Activated gamma-delta T cell treated with anti-CD3 and anti-CD28 coated beads, Interleukin-2, amount 50 U/mL, for 16 hours (primary cell): ENCODE measurements at places on chromosomes 2 and 18.

DNA sequence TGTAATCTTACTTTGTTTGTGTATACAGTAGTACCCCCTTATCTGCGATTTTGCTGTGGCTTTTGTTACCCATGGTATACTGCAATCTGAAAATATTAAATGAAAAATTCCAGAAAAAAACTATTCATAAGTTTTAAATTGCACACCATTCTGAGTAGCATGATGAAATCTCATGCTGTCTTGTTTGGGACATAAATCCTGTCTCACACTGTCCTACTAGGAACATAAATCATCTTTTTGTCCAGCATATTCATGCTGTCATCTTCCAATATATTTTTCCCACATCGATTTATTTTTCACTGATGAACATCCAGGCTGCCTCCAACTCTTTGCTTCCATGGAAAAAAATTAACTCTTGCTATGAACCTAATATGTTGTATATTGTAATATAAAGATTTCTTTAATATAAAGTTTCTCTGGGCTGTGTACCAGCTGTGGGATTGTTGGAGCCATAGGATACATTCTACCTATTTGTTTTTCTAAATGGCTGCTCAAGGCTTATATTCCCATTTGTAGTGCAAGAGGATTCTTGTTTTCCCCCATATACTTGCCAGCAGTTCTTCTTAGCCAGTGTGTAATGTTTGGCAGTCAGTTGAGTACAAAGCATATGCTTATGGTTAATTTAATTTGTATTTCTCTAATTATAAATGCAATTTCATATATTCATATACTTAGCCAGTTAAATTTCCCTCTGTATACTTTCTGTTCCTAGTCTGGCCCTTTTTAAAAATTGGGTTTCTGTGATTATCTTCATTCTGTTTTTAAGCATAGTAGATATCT lies 114.3 kb upstream of the MYO3B start:
- DNase-seq, result no peak

- DNase-seq, result no peak
These were observed 330.3 kb downstream of the TNS1 start for GRCh38 chr2:217672472-217672871.

GRCh38 chr2:172806996-172807395 lies 71.4 kb downstream of the RAPGEF4 start:
- DNase-seq, result no peak

DNA sequence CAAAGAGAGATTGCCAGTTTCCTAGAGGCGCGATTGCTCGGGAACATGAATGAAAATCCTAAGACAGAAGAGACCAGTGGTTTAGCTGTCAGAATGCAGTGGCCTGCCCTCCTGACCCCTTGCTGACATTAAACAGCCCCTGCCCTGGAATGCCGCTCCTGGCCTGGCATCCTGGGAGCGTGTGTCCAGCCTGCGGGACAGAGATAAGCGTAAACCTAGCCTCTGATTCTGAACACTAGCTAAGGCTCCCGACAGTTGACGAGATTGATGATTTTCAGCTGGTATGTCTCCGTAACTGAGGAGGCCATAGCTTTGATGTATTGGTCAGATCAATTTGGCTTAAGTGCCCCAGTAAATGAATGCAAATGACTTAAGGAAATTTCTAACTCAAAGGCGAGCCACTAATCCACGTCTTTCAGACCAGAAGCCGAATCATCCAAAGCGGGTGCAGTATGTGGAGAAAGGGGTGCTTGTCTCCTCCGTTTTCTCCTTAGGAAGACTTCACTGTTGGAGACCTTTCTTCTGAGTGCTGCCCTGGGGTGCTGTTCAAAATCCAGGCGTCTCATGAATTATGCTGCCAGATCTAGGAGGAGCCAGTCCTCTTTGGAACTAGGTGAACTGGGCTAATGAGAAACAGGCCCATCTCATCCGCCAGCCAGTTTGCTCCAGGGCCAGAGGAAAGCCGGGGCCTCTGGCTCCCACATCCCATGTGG lies 142.5 kb upstream of the L3MBTL4 start:
- no peak for DNase-seq

DNA sequence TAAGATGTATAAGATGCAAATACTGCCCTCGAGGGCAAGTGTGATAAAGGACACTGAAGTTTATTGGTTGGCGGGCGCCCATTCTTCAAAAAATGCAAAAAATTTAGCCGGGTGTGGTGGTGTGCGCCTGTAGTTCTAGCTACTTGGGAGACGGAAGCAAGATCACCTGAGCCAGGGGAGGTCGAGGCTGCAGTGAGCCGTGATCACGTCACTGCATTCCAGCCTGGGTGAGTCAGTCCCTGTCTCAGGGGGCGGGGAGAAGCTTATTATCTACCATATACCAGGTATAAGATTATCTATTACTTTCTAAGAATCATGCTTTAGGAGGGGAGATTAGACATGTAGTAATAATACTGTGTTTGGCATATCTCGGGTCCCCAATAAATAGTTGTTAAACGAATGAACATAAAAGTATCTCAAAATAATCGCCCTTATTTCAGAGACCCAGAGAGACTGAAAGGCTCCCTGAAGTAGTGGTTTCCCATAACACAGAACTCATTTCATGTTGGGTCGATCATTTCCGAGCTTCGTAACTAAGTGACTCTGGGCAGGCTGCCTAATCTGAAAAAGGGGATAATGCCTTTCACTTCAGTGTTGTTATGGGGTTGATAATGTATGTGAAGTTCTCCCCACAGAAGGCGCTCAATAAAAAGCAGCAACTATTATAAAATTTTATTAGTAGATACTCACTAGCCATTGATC lies 1.2 kb upstream of the SELENOI start:
- no peak for DNase-seq

DNA sequence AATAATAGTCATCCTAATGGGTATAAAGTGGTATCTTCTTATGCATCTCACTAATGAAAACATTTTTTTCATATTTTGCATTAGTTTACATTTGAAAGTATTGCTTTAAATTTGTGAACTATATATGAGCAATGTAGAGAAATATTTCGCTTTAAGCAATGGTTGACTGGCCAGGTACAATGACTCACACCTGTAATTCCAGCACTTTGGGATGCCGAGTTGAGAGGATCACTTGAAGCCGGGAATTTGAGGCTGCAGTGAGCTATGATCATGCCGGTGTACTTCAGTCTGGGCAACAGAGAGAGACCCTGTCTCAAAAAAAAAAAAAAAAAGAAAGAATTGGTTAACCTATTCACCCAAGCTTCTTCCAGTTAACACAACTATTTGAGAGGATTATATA lies 15.1 kb downstream of the ZCCHC2 start:
- DNase-seq, result no peak

DNA sequence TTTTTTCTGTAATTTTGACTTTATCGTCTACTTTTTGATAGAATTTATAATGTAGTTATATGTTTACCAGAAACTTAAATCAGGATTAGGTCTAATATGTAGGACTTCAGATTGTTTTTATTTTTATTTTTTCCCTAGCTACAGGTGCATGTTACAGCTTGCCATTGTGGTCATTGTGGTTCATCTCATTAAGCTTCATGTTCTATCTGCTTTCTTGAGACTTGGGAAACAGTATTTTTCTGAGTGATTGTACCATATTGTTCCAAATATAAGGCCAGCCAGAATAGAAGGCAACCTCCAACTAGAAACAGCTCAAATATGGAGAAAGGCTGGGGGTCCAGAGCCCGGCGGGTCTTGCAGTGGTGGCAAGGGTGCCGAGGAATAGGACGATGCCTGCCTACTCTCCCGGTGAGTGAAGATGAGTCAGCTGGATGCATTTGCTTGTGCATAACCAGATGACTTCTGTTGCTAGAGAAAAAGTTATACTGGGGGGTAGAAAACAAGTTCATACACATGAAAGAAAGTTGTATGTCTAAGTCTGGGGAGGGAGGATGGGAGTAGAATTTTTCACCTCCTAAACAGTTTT lies 188.4 kb downstream of the CCDC85A start:
- no peak for DNase-seq

DNA sequence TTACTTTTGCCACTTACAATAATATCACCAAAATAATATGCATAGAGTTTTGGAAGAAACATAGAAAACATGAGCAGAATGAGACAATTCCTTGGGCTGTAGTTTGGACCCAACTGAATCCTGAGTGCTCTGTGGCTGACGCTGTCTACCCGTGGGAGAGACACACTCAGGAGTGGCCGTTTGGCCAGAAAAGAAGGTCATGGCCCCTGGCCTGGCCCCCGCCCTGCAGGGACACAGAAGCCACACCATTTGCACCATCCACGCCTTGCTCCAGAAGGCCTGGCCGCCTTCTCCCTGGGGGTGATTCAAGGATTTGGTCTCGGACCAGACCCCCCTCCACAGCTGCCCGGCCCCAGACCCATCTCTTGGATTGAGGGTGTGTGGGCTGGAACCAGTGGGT lies 6.4 kb upstream of the D2HGDH start:
- no peak for DNase-seq

GRCh38 chr2:130744287-130745117 lies 10.8 kb upstream of the AMER3 start:
- no peak for DNase-seq

DNA sequence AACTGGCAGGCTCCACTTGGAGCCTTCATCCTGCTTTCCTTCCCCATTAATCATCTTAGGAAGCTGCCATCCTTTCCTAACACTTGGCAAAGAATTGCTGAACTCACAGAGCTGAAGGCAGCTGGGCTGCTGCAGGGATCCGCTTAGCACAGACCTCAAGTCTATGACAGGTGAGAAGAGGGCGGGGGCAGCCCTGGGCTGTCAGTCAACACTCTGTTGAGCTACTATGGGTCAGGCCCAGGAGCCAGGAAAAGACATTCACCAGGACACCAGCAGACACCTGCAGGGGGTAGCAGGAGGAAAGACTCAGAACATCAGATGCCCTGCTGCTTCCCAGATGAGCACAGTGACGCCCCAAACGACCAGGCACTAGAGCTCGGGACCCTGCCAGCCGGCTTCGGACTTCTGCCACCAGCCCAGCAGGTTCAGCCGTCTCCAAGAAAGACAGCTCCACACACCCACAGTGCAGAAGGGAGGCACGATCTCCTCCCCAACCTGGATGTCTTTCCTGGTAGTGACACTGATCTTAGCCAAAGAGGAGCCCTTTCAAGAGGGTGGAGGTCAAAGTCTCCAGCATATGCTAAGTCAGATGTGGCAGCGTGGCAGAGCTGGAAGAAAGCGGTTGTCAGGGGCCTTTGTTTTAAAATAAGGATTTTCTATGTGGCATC lies 55.2 kb downstream of the SNORC start:
- no peak for DNase-seq

GRCh38 chr2:118529908-118530599 lies 317.4 kb downstream of the EN1 start:
- DNase-seq, result no peak

DNA sequence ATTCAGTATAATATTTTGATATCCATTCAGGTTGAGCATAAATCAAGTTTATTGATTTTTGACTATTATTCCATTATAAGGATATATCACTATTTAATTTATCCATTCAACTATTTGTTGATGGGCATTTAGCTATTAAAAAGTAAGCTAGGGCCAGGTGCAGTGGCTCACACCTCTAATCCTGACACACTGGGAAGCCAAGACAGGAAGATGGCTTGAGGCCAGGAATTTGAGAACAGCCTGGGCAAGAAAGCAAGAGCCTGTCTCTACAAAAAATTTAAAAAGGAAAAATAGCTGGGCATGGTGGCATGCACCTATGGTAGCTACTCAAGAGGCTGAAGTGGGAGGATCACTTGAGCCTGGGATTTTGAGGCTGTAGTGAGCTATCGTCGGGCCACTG lies 183.5 kb downstream of the HNMT start:
- no peak for DNase-seq

- no peak for DNase-seq
These were observed 173.7 kb downstream of the DOK6 start for GRCh38 chr18:69574401-69574800.

DNA sequence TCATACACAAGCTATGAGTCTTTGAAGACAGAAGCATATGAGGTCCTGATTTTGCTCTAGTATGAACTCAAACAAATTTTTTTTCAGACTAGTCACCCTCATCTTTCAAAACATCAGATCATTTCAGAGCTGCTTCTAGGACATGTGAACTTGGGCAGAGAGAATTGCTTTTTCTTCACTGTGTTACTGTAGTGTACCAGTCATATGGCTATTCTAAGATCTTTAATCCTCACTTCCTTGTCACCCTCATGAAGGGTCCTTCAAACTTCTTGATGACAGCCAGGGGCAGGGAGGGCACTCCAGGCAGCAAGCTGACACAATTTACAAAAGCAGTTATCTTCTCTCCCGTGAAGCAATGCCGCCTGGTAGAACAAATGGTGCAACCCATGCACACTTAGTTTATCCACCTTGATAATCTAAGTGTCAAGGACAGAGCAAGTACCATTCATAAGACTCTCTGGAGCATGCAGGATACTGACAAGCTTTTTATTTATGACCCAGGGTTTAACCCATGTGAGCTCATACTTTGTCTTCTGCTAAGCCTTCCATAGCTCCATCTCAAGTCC lies 200.6 kb downstream of the DPP10 start:
- DNase-seq, result no peak

- no peak for DNase-seq
These were observed 309.1 kb downstream of the MYCN start for GRCh38 chr2:16249246-16250055.

- no peak for DNase-seq
These were observed 32.1 kb upstream of the SIGLEC15 start for GRCh38 chr18:45793264-45793965.

GRCh38 chr2:65388051-65388531 lies 44.3 kb downstream of the SPRED2 start:
- no peak for DNase-seq

GRCh38 chr18:70181015-70181414 lies 24.5 kb downstream of the RTTN start:
- DNase-seq, result no peak

GRCh38 chr2:86229221-86229620 lies 30.0 kb downstream of the MRPL35 start:
- DNase-seq, result no peak

GRCh38 chr2:177328056-177328455 lies 63.5 kb upstream of the NFE2L2 start:
- DNase-seq, result no peak

DNA sequence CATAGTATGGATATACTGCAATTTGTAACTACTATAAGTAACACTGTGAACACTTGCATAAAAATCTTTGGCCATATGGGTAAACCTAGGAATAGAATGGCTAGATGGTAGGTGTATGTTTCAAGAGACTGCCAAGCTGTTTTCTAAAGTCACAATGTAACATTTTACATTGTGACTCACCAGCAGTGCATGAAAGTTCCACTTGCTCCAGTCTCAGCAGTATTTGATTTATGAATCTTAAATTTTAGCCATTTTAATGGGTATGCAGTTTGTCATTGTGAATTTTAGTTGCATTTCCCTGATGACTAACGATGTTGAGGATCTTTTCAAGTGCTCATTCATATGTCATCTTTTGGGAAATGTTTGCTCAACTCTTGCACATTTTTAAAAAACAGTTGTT lies 86.1 kb downstream of the FARSB start:
- DNase-seq, result no peak

- DNase-seq, result no peak
These were observed 299.1 kb downstream of the NRXN1 start for GRCh38 chr2:50732796-50733195.

DNA sequence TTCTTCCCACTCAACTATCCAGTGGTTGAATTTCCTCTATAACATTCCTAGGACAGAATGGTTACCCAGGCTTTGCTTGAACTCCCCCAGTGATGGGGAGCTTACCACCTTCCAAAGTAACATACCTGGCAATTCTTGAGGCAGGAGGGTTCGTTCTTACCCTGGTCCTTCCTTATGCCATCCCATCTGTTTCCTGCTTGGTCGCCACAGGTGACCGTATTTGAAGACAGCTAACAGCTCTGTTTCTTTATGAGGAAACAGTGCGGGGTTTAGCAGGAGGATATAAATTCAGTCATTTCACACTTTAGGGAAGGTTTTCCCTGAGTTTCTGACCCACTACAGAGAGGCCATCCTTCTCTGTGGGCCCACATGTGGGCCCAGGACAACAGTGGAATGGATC lies 42.6 kb downstream of the FOSL2 start:
- DNase-seq, result no peak

- DNase-seq, result no peak
These were observed 42.6 kb downstream of the NEB start for GRCh38 chr2:151691631-151692030.
